ENCODE measurements at places on chromosomes 6 and 20. TPM values are rescaled to one million over a fixed set of nuclear protein-coding genes. Genes with fewer than 3 reads are reported as not detected.

FAXC gene
- total RNA-seq = not detected

DNA sequence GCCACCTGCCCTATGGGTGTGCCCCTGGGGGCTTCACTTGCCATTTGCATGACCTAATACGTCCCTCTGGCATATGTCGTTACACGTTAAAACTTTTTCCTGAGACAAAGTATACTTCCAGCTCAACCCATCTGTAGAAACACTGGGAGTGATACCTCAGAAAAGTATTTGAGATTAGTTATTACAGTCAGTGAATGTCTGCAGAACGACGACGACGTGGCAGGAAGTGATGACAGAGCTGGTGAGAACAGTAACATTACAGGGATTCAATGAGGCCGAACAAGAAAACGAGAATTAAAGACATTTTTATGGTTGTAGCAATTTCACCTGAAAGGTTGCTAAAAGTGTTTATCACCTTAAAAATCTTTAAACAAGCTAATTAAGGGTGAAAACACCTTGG, 40.2 kb downstream of the SASH1 start:
- DNase-seq = no peak

GNMT gene
- total RNA-seq = 1.0 TPM

DNA sequence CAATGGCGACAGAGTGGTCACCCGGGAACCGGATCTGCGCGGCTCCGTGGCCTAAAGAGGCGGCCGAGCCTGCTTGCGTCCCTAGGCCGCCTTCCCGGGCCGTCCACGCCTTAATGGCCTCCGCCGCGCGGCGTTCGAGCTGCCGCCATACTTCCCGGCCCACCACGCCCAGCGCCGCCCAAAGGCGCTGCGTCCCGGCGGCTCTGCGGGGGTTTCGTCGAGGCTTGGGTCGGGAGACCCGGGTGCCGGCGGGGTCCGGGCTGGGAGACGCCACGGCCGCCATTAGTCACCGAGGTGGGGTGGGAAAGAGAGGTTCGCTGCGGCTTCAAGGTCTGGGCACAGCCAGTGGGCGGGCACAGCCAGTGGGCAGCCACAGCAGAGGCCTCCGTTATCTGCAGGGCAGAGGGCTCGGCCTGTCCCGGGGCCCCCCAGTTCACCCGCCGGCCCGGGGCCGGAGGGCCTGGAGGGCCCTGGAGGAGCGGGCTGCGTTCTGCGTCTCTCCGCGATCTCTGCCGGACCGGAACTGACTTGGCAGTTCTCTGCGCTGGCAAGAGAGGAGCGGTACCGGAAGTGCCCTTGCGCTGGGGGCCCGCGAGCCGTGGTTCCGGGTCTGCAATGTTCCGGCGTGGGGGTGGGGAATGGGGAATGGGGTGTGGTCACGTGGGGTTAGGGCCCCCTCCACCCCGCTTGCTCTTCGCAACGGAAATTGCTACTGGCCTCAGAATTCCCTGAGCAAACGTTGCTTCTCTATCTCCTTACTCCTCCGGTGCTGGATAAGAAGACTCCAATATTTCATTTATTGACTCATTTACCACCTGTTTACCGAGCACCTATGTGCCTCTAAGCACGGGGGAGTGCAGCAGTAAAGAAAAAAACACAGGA, 82.3 kb downstream of the CNBD2 start:
- DNase-seq = peak; percentile 88

CD24 gene
- total RNA-seq = 1.1 TPM

GRCh38 chr6:149851461-149852110, 12.6 kb downstream of the LRP11 start:
- no peak for DNase-seq

Data from activated naive CD8-positive, alpha-beta T cell treated with anti-CD3 and anti-CD28 coated beads, Interleukin-2, amount 10 ng/mL, durations not matched to agents 7 days and 5 days (primary cell).